ENCODE measurements at places on chromosomes 3 and 15.

DNA sequence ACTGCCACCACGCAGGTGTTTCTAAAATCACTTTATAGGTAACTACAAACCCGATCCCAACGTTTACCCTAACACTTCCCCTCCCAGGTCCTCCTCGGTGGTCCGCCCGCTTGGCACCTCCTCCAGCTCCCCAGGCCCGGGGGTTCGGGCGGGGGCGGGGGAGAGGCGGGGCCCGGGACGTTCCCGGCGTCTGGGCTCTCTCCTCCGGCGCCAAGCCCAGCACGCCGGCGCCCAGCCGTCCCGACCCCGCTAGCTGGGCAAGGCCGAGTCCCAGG, 562 bp downstream of the CGGBP1 start:
- DNase-seq, result no peak

- DNase-seq, result no peak
These were observed 128.8 kb downstream of the MITF start for GRCh38 chr3:69867941-69868505.

DNA sequence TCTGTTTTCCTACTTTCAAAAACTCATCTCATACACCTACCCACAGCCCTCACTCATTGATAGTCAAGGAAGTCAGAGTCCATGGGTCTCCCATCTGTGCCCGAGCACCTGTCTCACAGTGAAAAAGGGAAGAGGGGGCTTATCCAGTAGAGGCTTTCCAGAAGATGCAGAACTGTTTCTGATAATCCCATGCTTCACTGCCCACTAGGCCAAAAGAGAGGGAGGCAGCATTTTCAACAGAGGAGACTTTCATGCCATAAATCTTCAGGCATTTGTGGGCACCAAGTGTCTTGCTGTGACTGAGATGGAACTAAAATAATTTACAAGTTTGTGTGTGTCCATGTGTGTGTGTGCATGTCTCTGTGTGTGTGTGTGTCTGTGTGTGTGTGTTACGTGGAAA, 117.9 kb upstream of the PHLDB2 start:
- DNase-seq, result no peak

DNA sequence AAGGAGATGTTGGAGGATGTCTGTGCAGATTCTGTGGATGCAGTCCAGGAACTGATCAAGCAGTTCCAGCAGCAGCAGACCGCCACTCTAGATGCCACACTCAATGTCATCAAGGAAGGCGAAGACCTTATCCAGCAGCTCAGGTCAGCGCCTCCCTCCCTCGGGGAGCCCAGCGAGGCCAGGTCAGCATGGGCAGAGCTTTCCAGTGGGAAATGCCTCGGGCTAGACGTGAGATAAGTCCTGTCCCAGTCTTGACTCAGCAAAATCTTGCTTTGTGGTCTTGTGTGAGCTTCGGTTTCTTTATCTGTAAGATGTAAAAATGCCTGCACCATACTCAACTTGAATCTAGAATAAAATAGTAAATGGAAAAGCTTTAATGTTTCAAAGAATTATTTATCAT, 335.1 kb upstream of the UMPS start:
- no peak for DNase-seq

GRCh38 chr3:185242642-185243041, 11.2 kb downstream of the EHHADH start:
- DNase-seq, result no peak

- no peak for DNase-seq
These were observed 404.6 kb upstream of the ARL6 start for GRCh38 chr3:97359977-97360376.

DNA sequence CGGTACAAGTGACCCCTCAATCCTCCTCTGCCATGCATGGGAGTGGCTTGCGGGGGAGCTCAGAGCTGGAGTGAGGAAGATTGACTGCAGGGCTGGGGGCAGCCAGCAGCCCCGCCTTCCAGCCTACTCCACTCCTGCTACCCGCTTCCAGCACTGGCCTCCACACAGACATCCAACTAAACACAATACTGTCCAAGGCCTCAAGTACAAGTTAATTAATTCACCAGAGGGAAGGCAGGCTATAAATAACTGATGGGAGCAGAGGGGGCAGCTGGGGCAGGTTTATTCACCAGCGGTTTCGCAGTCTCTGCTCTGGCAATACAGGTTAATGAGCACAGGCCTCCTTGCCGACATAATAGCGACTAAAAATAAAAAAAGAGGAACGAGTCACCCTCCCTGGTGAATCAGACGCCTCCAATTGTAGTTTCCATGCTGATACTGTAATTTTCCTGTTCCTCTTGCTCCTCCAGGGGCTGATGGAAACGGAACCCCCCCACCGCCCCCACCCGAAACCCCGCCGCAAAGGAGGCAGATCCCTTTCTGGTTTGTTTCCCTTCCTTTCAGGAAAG, 166.4 kb upstream of the TLE3 start:
- no peak for DNase-seq

DNA sequence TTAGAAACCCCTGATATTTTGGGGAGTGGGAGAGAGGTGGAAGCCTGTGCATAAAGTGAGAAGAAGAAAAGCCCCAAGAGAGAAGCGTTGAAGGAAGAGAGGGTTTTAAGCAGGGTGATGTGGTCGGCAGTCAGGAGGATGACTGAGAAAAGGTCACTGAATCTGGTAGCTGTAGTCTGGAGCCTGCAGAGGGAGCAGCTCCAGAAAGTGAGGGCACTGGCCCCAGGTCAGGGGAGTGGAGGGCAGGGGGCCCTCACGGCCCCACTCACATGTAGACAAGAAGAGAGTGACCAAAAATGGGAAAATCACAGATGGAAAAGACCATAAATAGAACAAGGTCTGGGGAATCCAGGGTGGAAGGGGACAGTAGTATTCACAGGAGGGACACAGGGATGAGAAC, 105.5 kb downstream of the RYK start:
- DNase-seq, result no peak

DNA sequence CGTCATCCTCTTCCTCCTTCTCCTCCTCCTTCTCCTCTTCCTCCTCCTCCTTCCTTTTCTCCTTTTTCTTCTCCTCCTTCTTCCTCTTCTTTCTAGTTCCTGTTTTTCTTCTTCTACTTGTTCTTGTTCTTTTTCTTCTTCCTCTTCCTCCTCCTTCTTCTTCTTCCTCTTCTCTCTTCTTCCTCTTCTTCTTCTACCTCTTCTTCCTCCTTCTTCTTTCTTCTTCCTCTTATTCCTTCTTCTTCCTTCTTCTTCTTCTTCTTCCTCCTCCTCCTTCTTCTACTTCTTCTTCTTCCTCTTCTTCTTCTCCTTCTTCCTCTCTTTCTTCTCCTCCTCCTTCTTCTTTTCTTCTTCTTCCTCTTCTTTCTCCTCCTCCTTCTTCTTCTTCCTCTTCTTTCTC, 310.2 kb upstream of the LMCD1 start:
- no peak for DNase-seq

All from CD4-positive, alpha-beta T cell treated with Interleukin-15 for 4 hours (primary cell).